WTC11 (cell line): ENCODE measurements at places on chromosomes 6 and 20. TPM values are rescaled to one million over a fixed set of nuclear protein-coding genes. Genes with fewer than 3 reads are reported as not detected.

The CST2 gene
- not detected in 3 replicates for total RNA-seq

GRCh38 chr6:33008944-33009861, at the start of gene HLA-DOA:
Gene HLA-DOA, minus strand, starts transcription at chr6:33009591.
- peaks cover 33% of the 10 kb centered on the region for H3K4me1 ChIP-seq
- H3K27me3 ChIP-seq: no peaks in the 10 kb centered on the region; the same call in 1 of the 2 replicates
- peak; percentile 78 for DNase-seq
- H3K36me3 ChIP-seq: peaks cover 15% of the 10 kb centered on the region

DNA sequence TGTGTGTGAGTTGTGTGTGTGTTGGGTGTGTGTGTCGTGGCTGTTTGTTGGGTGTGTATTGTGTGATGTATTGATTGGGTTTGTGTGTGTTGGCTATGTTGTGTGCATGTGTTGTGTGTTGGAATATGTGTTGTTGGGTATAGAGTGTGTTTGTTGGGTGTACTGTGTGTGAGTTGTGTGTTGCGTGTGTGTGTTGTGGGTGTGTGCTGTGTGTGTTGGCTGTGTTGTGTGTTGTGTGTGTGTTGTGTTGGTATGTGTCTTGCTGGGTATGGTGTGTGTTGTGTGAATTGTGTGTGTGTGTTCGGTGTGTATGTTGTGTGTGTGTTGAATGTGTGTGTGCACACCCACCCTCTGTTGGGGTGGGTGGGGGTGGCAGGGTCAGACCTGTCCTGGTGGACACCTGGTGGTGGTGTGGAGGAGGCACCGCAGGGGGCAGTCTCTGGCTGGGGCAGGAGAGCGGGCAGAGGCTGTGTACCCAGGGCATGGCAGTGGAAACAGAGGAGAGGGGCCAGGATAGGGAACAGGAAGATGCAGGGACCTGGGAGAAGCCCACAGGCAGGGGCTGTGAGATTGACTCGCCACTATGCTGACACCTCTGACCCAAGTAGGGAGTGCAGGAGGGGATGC, 25.5 kb upstream of the PXDC1 start:
- no peak overlapping the region for H3K27ac ChIP-seq
- H3K4me1 ChIP-seq: 0 out of 2 replicates have a peak, but pooled peaks cover 7% of the 10 kb centered on the region
- H3K36me3 ChIP-seq: no peaks in the 10 kb centered on the region

DNA sequence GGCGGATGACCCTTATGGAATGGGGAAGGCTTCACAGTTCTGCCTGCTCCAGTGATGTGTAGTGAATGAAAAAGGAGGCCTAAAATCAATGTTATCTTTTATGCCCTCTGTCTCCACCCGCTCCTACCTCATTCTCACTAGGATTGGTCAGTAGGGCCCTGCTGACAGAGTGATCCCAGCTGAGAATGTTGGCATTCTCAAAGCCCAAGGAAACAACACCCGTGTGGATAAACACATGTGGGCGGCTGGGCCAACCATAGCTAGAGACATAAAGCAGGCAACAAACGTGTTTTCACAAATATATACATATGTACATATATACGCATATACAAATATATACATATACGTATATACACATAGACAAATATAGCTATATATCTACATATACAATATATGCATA, 4.5 kb downstream of the RIPK1 start:
- peaks cover 69% of the 10 kb centered on the region for H3K4me1 ChIP-seq
- H3K36me3 ChIP-seq: peaks cover 27% of the 10 kb centered on the region
- peak overlapping the region; percentile 68 for H3K27ac ChIP-seq

DNA sequence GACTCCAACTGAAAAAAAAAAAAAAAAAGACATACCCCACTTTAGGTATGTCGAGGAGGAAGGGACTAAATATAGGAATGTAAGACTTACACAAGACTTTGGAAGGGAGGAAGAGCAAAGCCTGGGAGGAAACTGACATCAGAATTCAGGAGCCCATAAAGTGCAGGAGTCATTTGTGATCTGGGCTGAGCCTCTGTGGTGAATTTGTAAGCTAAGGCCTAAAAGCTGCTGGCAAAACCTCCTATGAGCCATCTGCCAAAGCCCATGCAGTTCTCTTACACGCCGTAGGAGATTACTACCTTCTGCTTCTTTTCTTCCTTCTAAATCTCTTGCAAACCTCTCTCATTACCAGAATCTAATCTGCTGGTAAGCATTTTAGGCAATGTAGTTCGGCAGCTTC, 52.0 kb upstream of the THEMIS start:
- DNase-seq: no peak
- H3K4me1 ChIP-seq: peaks cover 4% of the 10 kb centered on the region
- no peak overlapping the region for H3K27ac ChIP-seq

- peaks cover 44% of the 10 kb centered on the region for H3K4me1 ChIP-seq
- no peak overlapping the region for H3K4me3 ChIP-seq
These were observed 113.1 kb upstream of the DOK5 start for GRCh38 chr20:54362283-54362682.

DNA sequence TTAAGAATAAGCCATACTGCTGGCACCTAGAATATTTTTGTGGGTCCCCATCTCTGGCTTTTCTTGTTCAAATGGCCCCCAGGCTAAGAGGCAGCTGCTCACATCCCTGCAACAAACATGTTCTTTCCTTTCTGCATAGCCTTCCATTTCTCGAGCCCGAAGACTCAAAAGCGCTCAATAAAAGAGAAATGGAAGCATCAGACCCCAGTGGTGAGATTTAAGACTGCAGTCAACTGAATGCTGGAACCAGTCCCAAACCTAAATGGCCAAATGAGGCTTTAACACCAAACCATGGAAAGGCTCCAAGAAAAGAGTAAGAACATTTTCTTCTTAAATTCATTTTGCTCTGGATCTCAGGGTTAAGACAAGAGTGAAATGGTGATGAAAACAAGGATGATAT, 122.1 kb upstream of the TRAF3IP2 start:
- no peak for DNase-seq
- H3K27ac ChIP-seq: no peak overlapping the region
- H3K4me3 ChIP-seq: no peak overlapping the region
- H3K4me1 ChIP-seq: peaks cover 26% of the 10 kb centered on the region
- no peaks in the 10 kb centered on the region for H3K27me3 ChIP-seq
